Tibial nerve (tissue), 4 donors: ENCODE measurements at places on chromosomes 13 and 19.

DNA sequence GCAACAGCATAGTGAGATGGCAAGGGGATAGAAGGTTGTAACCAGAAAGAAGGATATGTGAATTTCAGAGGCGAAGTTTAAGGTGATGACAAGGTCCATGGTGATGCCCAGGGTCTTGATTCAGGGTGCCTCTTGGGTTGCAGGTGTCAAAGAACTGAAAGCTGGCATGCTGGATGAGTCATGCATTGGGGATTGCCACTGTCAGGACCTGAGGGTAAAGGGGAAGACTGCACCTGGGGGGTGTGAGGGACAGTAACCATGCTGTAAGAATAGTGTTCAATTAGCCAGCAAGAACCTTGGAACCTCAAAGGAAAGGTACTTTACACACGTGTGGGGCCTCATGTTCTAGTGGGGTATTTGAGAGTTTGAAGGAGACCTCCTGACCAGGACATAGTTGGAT is 279.6 kb downstream of the SLC7A1 start:
- no peak for DNase-seq

DNA sequence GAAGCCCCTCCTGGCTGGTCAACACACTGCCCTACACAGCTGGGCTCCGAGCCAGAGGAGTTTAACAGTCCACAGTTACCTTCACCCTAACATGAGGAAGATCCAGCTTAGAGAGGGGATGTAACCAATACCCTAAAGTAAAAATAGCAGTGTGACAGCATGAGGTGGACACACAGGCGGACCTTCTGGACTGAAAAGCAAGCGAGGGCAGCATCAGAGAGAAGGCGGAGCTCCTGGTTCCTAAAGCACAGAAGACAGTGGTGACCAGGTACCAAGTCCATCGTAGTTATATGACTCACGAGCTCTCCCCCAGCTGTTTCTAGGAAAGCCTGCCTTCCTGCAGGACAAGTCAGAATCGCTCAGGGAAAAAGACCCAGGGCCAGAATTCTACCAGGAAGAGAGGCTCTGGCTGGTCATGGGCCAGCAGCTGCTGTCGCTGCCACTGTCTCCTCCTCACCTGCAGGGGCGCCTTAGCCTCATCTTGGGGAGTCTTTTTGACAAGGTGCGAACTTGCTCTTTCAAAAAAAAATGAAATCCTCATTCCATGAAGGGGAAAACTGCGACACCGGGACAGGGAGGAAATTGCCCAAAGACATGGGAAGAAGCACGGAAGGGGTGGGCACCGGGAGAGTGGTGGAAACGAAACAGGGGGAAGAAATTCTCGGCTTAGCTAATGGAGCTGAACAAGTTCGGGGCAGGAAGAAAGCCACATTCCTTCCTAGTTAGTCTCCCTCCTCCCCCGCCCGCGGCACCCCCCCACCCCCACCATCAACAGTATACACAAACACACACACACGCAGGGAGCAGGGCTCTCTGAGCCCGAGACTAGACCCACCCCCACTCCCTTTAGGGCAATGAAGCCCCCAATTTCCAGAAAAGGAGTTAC is 1.7 kb downstream of the ELL start:
- peak; percentile 49 for DNase-seq

- peak; percentile 57 for DNase-seq
Observed at GRCh38 chr19:55486971-55487923, 989 bp upstream of the SSC5D start.

DNA sequence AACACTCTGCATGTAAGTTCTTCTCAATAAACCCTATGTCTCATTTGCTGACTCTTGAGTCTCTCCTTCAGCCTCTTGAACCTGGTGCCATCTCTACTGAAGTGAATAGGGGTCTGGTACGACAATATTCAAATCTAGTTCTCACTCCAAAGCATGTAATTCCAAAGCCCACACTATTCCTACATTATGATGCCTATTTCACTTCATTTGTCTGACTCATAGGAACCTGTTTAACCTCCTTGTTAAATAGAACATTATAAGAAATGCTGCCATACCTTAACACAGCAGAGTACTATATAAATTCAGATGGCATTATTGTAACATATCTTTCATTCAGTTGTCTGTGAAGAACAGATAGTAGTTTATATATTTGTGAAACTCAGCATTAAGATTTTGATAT is 67.1 kb downstream of the STARD13 start:
- no peak for DNase-seq

DNA sequence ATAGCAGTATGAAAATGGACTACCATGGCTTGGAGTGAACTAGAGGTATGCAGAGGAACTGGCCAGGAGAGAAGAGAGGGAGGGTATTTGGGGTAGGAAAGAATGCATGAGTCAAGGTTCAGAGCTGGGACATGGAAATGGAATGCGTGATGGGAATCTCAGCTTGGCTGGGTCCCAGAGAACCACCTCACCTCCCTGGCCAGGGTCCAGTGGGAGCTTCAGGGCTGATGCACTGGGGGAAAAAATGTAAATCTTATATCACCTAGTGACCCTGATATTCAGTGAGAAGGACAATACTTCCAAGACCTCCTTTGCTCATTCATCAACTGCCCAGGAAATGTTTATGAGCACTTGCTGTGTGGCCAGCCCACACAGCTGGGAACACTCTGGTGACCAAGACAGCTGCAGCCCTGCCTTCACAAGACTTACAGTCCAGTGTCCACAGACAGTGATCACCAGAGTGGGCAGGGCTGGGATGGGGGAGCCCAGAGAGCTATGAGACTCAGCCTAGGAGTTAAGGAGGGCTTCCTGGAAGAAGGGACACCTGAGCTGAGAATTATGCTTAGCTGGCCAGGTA is 12.8 kb downstream of the IGSF23 start:
- no peak for DNase-seq

- DNase-seq: no peak
Observed at GRCh38 chr13:81606074-81606473, 1265.1 kb upstream of the SPRY2 start.

DNA sequence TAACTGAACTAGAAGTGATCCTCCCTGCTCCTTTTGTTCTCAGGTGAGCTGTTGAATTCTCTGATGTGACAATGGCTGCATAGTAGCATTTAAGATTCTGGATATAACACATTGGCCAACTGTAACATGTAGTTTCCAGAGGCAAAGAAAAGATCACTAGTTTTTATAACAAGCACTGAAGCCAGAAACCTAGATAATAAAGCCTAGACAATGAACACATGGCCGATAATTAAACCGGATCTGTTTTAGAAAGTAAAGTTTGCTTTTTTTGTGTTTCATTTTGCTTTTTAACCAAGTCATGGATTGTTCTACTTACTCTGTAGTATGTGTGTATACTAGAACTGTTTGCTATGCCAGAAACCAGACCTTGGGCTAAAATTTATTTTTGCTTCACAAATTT is 225.5 kb upstream of the KLHL1 start:
- no peak for DNase-seq

GRCh38 chr19:39998501-39998900 is 1.6 kb downstream of the ZNF546 start:
- no peak for DNase-seq

- no peak for DNase-seq
Observed at GRCh38 chr19:7869453-7869909, 4.7 kb downstream of the PRR36 start.

DNA sequence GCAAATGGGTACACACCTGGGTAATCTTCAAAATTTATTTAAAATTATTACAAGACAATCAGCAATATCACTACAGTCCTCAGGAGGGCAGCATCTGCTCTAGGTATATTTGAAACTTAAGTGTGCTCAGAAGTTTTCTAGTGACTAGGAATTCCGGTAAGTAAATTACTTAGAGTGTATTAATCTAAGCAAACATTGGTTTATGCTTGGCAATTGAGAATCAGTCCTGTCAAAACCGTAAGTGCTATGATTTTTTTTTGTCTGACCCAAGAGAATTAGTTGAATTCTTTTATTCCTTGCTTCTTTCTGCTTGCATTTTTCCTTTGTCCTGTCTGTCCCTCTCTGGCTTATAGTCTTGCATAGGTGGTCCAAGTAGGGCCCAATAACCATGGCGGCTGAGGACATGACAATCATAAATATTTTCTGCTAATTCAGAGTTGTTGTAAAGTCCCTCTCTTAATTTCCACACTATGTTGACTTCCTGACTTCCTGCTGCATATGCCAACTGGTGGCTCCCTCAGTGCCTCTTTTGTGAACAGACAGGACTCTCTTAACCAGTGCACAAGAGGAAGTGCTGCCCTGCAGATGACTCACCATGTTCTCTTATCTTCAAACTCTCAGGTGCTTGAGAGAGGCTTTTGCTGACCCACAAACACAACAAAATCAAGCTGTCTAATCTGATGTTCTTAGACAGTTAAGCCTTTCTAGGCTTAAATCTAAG is 82.2 kb downstream of the SLAIN1 start:
- DNase-seq: peak; percentile 66
